ENCODE measurements at places on chromosomes 4 and X.

GRCh38 chrX:139720136-139720535, 12.2 kb upstream of the MCF2 start:
- DNase-seq: no peak

- DNase-seq: no peak
Measured at GRCh38 chr4:46934726-46935125, 25.7 kb upstream of the COX7B2 start.

DNA sequence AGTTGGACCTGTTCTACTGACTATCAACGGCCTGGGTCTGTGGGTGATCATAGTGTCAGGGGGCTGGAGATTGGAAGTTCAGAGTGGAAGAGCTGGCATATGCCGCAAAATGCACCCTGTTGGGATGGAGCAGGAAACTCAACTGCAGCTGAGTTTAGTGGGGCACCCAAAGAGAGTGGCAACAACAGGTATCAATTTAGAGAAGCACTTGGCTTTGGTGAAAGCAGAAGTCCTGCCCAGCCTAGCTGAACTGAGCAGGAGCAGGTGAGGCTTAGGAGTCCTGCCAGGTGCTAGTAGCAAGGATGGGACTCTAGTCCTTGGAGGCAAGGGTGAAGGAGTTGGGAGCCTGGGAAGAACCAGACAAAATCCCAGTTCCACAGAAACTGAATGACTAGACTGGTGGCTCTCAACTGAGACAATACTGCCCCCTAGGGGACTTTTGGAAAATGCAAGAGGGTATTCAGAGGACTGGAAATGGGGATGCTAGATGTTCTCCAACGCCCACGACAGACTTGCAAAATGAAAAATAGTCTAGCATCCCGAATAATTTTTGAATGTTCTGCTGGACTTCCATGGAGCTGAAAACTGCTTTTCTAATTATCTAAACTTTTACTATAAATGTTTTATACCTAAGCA, 49.4 kb downstream of the RTL9 start:
- DNase-seq: peak; percentile 20

GRCh38 chrX:98956014-98956413, 1454.1 kb downstream of the PCDH19 start:
- DNase-seq: no peak

- no peak for DNase-seq
Measured at GRCh38 chrX:20378233-20378920, 111.7 kb upstream of the RPS6KA3 start.

GRCh38 chr4:3676196-3676595, 90.0 kb upstream of the ADRA2C start:
- no peak for DNase-seq

DNA sequence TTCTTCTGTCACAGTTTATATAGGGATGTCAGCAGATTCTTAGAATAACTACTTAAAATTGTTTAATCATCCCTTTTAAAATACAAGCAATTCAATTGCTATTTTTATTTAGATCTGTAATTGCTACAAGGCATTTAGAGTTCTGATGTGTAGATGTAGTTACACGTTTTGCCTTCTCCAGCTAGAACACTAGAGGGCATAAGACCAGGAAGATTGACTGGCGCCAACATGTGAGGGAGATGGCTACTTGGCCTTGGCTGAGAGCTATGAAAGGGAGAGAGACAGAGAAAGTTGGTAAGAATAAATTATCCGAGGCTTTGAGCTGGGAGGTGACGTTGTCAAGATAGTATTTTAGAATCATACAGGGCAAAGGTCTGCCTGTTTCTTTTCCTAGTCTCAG, 563.7 kb upstream of the PRKX start:
- no peak for DNase-seq

GRCh38 chr4:128809477-128810330, at the start of gene JADE1:
TSS of gene JADE1 (plus strand) at chr4:128809700. CDS start at chr4:128831759, 22,059 bp downstream.
- DNase-seq: peak; percentile 78

DNA sequence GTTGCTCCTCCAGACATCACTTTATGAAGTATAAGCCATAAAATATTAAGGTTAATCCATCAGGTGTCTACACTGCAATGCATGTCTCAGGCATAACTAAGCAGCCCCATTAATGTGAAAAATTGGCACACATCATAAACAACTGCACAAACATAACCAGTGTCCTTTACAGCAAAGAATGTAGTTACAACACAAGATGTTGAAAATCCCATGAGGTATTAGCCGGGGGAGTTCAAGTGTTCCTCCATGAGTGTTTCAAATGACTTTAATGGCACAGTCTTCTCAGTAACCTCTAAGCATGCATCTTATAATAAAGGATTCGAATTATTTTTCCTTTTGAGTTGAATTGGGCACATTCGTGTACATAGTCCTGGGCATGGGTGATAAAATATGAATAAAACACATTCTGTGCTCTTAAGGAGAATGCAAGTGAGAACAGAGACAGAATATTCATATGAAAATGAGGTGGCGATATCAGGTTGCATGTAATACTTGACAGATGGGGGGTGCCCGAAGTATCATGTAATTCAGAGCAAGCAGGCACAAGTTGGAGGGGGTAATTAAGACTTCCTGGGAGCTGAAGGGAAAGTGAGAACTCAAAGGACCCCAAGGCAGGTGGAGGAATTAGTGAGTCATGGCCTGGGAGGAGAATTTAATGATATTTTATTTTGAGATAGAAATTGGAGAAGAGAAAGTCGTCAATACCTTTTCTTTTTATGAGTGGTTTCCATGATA, 18.2 kb upstream of the VCX2 start:
- DNase-seq: no peak

DNA sequence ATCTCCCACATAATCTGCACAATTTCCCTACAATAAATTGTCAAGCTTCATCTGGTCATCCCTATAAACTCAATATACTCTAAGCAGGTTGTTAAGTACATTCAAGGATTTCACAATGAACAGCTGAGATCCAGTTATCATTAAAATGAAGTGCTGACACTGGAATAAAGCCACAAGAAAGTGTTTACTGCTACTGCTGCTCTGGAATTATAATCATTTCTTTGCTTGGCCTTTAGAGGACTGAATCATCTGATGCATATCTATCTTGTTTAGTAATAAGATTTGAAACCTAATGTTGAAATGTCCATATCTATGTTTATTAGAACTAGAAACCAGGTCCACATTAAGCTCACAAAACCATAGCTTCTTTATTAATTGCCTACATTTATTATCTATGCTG, 338.6 kb upstream of the ZFP42 start:
- DNase-seq: no peak

GRCh38 chr4:95550115-95550987, 1.6 kb upstream of the UNC5C start:
- no peak for DNase-seq

- no peak for DNase-seq
Measured at GRCh38 chr4:25283948-25284347, 28.6 kb upstream of the ZCCHC4 start.

DNA sequence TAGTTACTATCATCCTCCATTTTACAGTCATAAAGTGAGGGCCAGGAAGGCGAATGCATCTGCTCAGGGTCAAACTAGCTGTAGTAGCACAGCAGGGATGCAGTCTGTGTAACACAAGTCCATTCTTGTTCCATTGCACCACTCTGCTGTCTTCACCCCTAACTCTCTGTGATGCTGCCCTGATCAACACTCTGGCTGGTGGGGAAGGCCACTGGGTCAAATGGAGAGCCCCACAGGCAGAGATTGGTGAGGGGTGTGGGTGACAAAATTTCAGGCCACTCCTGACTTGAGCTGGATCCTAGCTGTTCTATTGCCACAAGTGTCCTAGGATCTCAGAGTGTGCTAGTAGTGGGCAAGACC, 136.5 kb downstream of the PJA1 start:
- DNase-seq: no peak

GRCh38 chrX:138026211-138026610, 460.3 kb downstream of the ZIC3 start:
- no peak for DNase-seq

All from substantia nigra (tissue), 51 donors.